Uterus (tissue), 4 donors: ENCODE measurements at places on chromosomes 1 and 21.

- no peak for DNase-seq
- H3K4me3 ChIP-seq = no peak overlapping the region
- no peaks in the 10 kb centered on the region for H3K27me3 ChIP-seq
- H3K27ac ChIP-seq = no peak overlapping the region
- no peaks in the 10 kb centered on the region for H3K4me1 ChIP-seq
These were observed 75.0 kb downstream of the RWDD3 start for GRCh38 chr1:95309031-95309471.

GRCh38 chr21:26946744-26947446, 20.0 kb downstream of the ADAMTS5 start:
- no peak overlapping the region for H3K4me3 ChIP-seq
- no peaks in the 10 kb centered on the region for H3K36me3 ChIP-seq
- H3K4me1 ChIP-seq = no peaks in the 10 kb centered on the region
- DNase-seq = no peak

- H3K4me1 ChIP-seq = no peaks in the 10 kb centered on the region
- no peak overlapping the region for H3K4me3 ChIP-seq
- no peak overlapping the region for H3K27ac ChIP-seq
- H3K36me3 ChIP-seq = no peaks in the 10 kb centered on the region
These were observed 26.6 kb downstream of the SRSF11 start for GRCh38 chr1:70247768-70248167.

DNA sequence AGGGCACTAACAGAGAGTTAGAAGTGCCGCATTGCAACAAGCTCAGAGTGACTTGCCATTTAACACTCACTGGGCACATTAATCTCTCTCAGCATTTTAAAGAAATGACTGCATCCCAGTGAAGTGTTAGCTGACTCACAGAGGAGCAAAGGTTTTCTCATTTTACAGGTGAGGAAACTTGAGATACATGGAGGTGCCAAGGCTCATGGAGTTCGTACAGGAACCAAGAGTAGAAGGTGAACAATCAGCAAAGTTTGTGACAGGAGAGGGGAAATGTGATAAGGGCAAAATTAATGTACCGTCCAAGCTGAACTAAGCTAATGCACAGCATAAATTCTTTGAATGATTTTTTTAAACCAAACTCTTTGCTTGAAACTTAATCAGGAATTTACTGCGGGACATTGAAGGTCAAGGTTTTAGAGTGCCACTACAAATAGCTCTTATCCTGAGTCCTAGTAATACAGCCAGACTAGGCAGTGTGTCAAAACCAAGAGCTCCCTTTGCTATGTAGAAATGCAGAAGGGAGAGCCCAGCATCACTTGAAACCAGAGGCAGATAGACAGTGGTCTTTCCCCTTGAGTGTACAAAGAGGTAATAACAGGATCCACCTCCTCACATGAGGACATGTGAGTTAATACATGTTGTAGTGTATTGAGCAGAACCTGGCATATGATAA, 22.4 kb upstream of the NTPCR start:
- no peaks in the 10 kb centered on the region for H3K36me3 ChIP-seq
- no peaks in the 10 kb centered on the region for H3K27me3 ChIP-seq
- no peak overlapping the region for H3K4me3 ChIP-seq

DNA sequence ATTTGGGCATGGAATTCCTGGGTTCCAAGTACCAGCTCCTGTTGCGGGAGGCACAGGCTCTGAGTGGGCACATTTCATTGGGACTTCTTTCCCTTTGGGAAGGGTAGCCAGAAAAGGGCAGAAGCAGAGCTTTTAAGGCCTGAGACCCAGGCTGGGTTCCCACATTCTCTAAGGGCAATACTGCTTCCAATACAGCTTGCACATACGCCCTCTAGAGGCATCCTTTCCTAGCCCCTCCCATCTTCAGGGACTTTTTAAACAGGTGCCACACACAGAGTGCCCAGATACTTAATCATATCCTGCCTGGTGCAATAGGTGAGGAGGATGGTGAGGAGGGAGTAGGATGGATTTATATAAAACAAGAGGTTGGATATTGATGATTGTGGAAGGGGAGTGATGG, 5.7 kb downstream of the GPR88 start:
- no peaks in the 10 kb centered on the region for H3K4me1 ChIP-seq
- no peak overlapping the region for H3K27ac ChIP-seq
- DNase-seq = no peak
- no peak overlapping the region for H3K4me3 ChIP-seq

DNA sequence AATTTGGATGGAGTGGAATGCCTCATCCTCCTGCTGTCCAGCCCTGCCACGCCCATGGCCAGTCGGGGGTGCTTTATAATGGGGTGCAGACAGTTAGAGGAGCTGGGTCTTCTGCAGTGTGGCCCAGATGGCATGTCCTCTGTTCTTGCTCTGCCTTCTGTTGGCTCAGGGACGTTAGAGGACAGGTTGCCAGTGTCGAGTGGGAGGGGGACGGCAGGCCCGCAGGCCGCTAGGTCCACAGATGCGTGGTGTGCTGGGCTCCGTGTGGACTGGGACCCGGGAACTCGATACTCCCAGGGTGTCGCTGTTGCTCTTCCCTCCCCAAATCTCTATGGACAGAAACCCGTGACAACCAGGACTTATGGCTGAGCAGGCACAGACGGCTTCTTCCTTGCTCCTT, 33.3 kb downstream of the SIM2 start:
- H3K27me3 ChIP-seq = no peaks in the 10 kb centered on the region
- no peaks in the 10 kb centered on the region for H3K36me3 ChIP-seq
- no peak overlapping the region for H3K4me3 ChIP-seq

DNA sequence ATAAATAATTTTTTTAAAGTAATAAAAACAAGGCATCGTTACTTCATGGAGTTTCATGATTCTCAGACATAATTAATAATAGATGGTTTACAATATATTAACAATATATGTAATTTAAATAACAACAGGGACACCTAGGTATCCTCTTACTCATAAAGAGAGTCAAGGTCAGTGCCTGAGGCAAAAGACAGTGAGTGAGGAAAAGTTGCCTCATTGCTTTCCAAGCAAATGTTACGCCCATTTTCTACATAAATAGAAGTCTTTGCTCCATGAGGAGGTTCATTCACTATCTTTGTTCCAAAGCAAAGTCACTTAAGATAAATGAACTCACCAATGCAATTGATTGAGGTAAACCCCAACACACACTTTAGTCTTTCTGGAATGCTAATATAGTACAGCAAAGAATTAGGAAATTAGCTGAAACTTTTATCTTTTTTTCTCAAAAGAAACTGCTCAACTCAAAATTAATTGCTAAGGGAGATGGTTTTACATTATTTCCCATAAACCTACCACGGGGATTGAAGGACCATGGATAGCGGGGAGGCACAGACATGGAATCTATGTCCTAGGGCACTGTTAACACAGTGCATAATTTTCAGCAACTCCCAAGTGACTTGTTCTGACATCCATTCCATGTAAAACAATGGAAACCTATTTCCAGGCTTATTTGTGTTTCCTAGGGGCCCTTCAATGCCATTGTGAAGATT, 19.6 kb downstream of the BCL9 start:
- no peak overlapping the region for H3K27ac ChIP-seq
- peaks cover 3% of the 10 kb centered on the region for H3K4me1 ChIP-seq
- DNase-seq = no peak
- no peaks in the 10 kb centered on the region for H3K27me3 ChIP-seq
- no peaks in the 10 kb centered on the region for H3K36me3 ChIP-seq
- H3K4me3 ChIP-seq = no peak overlapping the region

DNA sequence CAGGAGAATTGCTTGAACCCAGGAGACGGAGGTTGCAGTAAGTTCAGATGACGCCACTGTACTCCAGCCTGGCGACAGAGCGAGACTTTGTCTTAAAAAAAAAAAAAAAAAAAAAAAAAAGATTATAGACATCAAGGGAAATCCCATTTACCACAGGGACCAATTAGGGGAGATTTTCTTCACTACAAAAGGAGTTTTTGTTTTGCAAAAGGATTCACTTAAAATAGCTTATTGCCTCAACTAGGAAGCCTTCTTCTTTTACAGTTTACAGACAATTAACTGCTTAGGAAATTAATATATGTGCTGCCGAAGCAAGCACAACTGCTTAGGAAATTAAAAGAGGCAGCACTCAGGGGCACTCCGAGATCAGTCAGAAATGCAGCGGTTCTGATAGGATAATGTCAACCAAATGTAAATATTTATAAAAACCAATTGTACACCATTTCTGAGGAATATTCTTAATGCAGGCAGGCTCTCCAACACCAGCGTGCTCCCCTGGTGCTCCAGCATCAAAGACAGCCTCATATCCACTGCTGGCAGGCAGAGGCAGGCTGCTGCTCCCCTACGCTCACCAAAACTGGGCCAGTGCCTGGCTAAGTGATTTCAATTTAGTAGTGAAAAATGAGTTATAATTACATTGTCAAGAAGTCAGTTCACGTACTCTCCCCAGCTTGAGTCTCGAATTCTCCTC, 107.9 kb upstream of the RAB4A start:
- no peaks in the 10 kb centered on the region for H3K36me3 ChIP-seq
- H3K4me3 ChIP-seq = no peak overlapping the region
- DNase-seq = no peak

DNA sequence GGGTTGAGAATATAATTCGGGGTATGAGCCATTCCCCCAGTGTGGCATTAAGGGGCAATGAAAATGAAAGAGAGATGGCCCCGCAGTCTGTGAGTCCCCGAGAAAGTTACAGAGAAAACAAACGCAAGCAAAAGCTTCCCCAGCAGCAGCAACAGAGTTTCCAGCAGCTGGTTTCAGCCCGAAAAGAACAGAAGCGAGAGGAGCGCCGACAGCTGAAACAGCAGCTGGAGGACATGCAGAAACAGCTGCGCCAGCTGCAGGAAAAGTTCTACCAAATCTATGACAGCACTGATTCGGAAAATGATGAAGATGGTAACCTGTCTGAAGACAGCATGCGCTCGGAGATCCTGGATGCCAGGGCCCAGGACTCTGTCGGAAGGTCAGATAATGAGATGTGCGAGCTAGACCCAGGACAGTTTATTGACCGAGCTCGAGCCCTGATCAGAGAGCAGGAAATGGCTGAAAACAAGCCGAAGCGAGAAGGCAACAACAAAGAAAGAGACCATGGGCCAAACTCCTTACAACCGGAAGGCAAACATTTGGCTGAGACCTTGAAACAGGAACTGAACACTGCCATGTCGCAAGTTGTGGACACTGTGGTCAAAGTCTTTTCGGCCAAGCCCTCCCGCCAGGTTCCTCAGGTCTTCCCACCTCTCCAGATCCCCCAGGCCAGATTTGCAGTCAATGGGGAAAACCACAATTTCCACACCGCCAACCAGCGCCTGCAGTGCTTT, 9.4 kb downstream of the PROX1 start:
- DNase-seq = no peak
- no peaks in the 10 kb centered on the region for H3K36me3 ChIP-seq
- no peak overlapping the region for H3K27ac ChIP-seq
- no peaks in the 10 kb centered on the region for H3K4me1 ChIP-seq
- H3K4me3 ChIP-seq = no peak overlapping the region

DNA sequence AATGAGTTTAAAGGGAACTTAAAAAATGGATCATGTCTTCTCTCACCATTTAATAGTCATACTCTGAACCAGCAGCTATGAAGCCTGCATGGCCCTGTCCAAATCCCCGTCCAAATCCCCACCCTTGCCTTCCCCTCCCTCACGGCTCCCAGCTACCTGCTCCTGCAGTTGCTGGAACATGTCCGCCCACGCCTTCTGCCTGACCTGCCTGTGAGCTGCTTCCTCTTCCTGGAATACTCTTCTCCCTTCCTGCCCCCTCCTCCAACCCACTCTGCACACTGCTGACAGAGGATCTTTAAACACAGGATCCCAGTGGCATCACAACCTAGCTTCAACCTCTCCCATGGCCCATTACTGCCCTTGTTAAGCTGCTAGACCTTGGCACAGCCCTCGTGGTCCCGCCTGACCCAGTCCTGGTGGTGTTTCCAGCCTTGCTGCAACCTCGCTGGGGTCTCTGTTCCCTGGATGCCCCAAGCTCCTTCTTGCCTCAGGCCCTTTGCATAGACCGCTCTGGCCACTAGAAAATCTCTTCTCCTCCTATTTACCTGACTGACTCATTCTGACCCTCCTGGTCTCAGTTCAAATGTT, 118.3 kb downstream of the PTPRU start:
- DNase-seq = no peak
- no peak overlapping the region for H3K27ac ChIP-seq
- no peaks in the 10 kb centered on the region for H3K36me3 ChIP-seq
- H3K4me3 ChIP-seq = no peak overlapping the region

GRCh38 chr1:3464649-3465025, 10.2 kb downstream of the ARHGEF16 start:
- no peaks in the 10 kb centered on the region for H3K27me3 ChIP-seq
- no peaks in the 10 kb centered on the region for H3K4me1 ChIP-seq
- DNase-seq = no peak
- no peak overlapping the region for H3K27ac ChIP-seq
- H3K4me3 ChIP-seq = no peak overlapping the region
- H3K36me3 ChIP-seq = no peaks in the 10 kb centered on the region

DNA sequence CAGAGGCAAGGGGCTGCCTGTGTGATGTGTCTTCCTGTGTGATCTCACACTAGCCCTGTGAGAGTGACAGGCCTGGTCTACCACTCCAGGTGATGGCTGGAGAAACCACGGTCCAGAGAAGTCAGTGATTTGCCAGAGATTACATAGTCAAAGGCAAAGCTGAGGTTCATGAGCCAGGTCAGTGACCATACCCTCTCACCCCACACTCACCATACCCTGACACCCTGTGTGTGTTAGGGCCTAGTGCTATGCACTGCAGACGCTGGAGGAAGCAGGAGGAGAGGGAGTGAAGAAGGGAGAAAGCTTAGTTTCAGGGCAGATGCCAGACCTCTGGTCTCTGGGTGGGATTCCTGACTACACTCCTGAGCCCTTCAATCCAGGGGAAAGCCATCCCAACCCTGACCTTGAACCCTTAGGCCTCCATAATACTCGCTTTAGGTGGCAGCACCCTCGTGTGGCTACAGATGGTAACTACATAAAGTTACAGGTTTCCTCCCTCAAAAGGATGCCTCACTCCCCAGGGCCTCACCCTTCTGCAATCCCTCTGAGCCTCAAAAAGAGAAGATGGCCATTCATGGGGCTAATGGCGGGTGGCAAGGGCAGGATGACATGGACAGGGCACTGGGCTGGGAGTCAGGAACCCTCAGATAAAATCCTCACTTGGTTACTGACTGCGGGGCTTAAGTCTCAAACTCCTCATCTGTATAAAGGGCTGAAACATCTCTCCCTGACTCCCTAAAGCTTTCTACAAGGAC, 20.8 kb upstream of the SDC3 start:
- H3K27ac ChIP-seq = no peak overlapping the region
- H3K4me1 ChIP-seq = no peaks in the 10 kb centered on the region
- no peaks in the 10 kb centered on the region for H3K36me3 ChIP-seq
- no peak overlapping the region for H3K4me3 ChIP-seq

GRCh38 chr1:116508984-116509980, 61.5 kb downstream of the CD58 start:
- H3K27me3 ChIP-seq = no peaks in the 10 kb centered on the region
- DNase-seq = no peak
- no peak overlapping the region for H3K4me3 ChIP-seq

GRCh38 chr1:233424779-233425178, 97.3 kb downstream of the MAP3K21 start:
- H3K4me1 ChIP-seq = no peaks in the 10 kb centered on the region
- H3K36me3 ChIP-seq = no peaks in the 10 kb centered on the region
- no peak for DNase-seq
- H3K27ac ChIP-seq = no peak overlapping the region

- no peak for DNase-seq
- H3K27ac ChIP-seq = no peak overlapping the region
- H3K4me1 ChIP-seq = no peaks in the 10 kb centered on the region
- no peaks in the 10 kb centered on the region for H3K27me3 ChIP-seq
- no peaks in the 10 kb centered on the region for H3K36me3 ChIP-seq
These were observed 350.8 kb upstream of the KAZN start for GRCh38 chr1:14247666-14248065.
